Esophagus squamous epithelium (tissue), 5 donors: ENCODE measurements at places on chromosomes 11 and 22.

DNA sequence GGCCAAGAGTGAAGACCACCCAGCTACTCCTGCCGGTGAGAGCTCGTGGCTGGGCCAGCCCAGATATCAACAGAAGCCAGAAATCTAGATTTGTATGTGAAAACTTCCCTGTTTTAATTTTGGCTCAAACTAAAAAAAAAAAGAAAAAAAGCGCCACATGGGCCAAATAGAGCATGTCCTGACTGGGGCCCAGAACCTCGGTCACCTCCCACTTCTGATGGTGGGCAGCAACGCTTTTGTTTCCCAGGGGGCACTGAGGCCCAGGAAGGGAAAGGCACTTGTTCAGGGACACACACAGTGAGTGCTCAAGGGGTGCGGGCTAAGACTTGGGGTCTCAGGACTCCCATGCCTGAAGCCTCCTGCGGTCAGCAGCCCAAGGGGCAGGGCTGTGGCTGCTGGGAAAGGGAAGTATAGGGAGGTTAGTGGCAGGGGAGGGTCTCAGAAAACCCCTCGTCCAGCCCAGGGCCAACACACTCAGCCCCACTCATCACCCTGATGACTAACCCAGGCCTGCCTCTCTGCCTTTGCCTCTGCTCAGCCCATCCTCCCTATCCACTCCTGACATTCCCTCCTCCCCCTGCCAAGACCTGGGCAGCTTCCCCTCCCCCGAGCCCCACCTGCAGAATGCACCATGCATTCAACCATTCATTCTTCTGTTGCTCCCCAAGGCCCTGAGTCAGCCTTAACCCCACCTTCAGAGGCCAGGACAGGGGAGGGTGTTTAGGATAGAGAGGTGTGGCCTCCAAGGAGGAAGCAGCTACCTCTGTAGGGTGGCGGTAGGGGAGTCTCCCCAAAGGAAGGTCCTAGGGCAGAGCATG lies 30.0 kb upstream of the TCF20 start:
- H3K27ac ChIP-seq = peak overlapping the region; percentile 77
- H3K27me3 ChIP-seq = no peaks in the 10 kb centered on the region
- peaks cover 27% of the 10 kb centered on the region for H3K4me1 ChIP-seq
- no peaks in the 10 kb centered on the region for H3K36me3 ChIP-seq
- peak overlapping the region; percentile 40 for H3K4me3 ChIP-seq

- no peak for DNase-seq
- no peaks in the 10 kb centered on the region for H3K36me3 ChIP-seq
- no peak overlapping the region for H3K27ac ChIP-seq
- H3K4me3 ChIP-seq = no peak overlapping the region
- no peaks in the 10 kb centered on the region for H3K27me3 ChIP-seq
Measured at GRCh38 chr22:43377896-43378704, 33.7 kb upstream of the MPPED1 start.

GRCh38 chr22:47168900-47169800 lies 406.7 kb downstream of the TBC1D22A start:
- peaks cover 63% of the 10 kb centered on the region for H3K36me3 ChIP-seq
- no peak overlapping the region for H3K4me3 ChIP-seq
- no peaks in the 10 kb centered on the region for H3K4me1 ChIP-seq
- DNase-seq = no peak
- H3K27ac ChIP-seq = no peak overlapping the region

GRCh38 chr22:44701824-44702478 lies at the start of gene PRR5:
Gene PRR5 (plus strand): TSS chr22:44702204. CDS start chr22:44702475, 271 bp downstream.
- peaks cover 8% of the 10 kb centered on the region for H3K36me3 ChIP-seq
- peak within 1 kb of the TSS; percentile 74 for H3K27ac ChIP-seq
- no peaks in the 10 kb centered on the region for H3K27me3 ChIP-seq

DNA sequence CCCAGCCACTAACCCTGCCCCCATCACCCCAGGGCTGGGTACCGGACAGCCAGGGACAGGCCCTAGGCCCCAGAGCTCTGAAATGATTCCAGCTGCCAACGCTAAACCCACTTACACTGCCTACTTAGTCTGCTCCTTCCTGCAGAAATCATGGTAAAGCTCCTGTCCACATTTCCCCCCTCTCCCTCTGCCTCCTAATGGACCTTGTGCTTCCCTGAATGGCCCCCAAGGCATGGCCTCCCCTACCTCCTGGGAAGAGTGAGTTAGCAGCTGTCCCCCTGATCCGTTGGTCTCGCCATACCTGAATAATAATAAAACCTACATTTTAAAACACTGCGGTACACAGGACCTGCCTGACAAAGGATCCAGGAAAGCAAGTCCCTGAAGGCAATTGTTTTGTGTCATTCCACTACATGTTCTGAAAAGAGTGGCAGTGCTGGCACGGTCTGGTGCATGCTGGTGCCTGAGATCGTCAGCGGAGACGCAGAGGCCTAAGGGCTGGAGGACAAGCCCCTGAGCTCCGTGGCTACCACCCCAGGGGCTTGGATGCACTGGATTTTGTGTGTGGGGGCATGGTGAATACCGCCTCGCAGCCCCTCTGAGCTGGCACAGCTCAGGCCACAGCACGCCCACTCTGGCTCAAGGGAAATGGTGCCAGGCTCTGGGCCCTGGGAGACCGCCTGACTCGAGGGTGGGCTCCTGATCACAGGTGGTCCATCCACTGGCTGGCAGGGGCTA lies 186.3 kb downstream of the CTTN start:
- H3K4me1 ChIP-seq = no peaks in the 10 kb centered on the region
- no peak for DNase-seq
- no peak overlapping the region for H3K4me3 ChIP-seq
- H3K27me3 ChIP-seq = no peaks in the 10 kb centered on the region

DNA sequence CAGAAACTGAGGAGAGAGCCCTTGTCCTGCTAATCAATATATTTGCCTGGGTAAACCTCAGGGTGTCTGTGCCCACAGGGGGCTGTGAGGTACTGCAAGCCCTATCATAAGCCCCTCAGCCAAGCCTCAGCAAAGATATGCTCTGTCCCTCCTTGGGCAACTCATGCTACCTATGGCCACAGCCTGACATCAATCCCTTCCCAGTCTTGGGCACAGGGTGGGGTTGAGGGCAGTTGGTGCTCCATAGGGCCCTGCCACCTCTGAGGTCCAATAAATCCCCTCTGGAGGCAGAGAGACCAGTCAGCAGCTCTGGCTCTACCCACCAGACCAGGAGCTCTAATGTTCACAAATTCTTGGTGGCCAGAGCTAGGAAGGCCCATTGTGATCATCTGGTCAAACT lies 23.8 kb downstream of the TPBGL start:
- no peaks in the 10 kb centered on the region for H3K27me3 ChIP-seq
- no peak overlapping the region for H3K4me3 ChIP-seq
- H3K27ac ChIP-seq = peak overlapping the region; percentile 60
- H3K36me3 ChIP-seq = no peaks in the 10 kb centered on the region

DNA sequence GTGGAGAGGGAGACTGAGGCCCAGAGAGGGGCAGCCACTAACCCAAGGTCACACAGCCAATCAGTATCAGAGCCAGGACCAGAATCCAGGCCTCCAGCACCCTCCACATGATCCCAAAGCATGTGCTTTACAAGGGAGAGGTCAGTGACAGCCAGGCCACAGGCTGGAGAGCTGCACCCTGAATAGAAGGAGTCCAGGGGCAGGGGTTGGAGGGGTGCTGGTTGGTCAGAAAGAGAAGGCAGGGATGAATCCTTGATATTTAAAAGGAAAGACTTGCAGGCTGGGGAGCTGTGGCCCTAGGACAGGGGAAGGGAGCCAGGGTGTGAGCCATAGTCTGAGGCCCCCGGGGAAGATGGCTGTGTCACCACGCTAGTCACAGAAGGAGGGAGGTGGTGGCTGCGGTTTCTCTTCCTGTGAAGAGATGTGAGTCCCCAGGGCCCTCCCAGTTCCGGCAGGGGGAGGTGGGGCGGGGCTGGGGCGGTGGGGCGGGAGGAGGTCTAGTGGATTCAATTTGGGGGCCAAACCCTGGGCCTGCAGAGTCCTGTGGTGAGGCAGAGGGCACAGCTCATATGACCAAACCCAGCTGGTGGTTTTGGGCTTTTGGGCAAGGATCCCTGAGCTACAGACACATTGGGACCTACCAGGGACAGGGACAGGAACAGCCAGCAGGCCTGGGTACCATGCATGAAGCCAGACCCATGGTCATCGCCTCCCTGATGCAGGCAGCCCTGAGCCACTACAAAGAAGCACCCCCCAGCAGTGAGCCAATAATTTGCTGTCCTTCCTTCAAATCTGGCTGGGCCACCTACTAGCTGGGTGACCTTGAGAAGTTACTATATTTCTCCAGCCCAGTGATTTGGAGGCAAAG lies 14.0 kb downstream of the RAC2 start:
- H3K27ac ChIP-seq = peak overlapping the region; percentile 74
- H3K4me1 ChIP-seq = peaks cover 13% of the 10 kb centered on the region
- H3K4me3 ChIP-seq = no peak overlapping the region
- no peaks in the 10 kb centered on the region for H3K36me3 ChIP-seq
- DNase-seq = no peak

DNA sequence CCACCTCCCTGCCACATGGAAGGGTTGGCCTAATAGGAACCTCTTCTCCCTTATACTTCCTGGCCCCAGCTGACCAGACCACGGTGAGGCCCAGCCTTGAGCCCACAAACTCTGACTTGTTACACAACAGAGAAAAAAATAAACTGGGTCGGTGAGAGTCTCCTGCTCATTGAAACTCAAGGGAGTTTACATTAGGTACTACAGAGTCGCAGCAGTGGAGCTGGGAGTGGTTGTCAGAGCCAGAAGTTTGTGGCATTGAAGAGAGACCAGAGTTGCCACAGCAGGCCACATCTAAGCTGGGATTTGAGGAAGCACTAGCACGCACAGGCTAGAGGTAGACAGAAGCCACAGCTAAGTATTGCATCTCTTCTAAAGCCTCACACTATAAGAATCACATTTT lies 296.2 kb downstream of the DDX10 start:
- H3K4me3 ChIP-seq = no peak overlapping the region
- DNase-seq = no peak
- no peaks in the 10 kb centered on the region for H3K36me3 ChIP-seq

- peaks cover 7% of the 10 kb centered on the region for H3K36me3 ChIP-seq
- H3K27ac ChIP-seq = no peak overlapping the region
- DNase-seq = no peak
- no peak overlapping the region for H3K4me3 ChIP-seq
- peaks cover 82% of the 10 kb centered on the region for H3K4me1 ChIP-seq
- no peaks in the 10 kb centered on the region for H3K27me3 ChIP-seq
Measured at GRCh38 chr11:78798663-78799062, 224.0 kb upstream of the NARS2 start.

- H3K27me3 ChIP-seq = no peaks in the 10 kb centered on the region
- no peak overlapping the region for H3K27ac ChIP-seq
- H3K36me3 ChIP-seq = no peaks in the 10 kb centered on the region
- no peak for DNase-seq
- no peak overlapping the region for H3K4me3 ChIP-seq
Measured at GRCh38 chr11:35407041-35407440, 12.3 kb downstream of the SLC1A2 start.

- DNase-seq = no peak
- no peak overlapping the region for H3K4me3 ChIP-seq
- H3K27me3 ChIP-seq = no peaks in the 10 kb centered on the region
- peaks cover 21% of the 10 kb centered on the region for H3K36me3 ChIP-seq
- H3K4me1 ChIP-seq = no peaks in the 10 kb centered on the region
- no peak overlapping the region for H3K27ac ChIP-seq
Measured at GRCh38 chr22:20792966-20793728, 19.2 kb downstream of the SERPIND1 start.

DNA sequence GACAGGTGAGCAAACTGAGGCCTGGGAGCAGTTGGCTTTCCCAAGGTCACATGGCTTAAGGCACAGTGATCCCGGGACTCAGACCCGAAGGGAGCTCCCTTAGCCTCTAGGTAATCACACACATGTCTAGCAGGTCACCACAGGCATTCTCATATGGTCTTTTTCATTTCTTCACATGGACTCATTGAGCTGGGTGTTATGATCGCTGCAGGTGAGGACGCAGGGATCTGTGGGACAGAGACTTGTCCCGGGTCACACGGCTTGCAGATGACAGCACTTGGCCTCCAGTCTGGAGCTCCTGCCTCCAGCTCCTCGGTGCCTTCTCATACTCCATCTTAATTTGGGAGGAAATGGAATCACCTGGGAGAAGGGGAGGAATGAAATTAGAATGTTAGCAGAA lies 23.6 kb upstream of the CACNG2 start:
- H3K4me1 ChIP-seq = no peaks in the 10 kb centered on the region
- H3K36me3 ChIP-seq = no peaks in the 10 kb centered on the region
- no peak for DNase-seq
- no peaks in the 10 kb centered on the region for H3K27me3 ChIP-seq

- no peaks in the 10 kb centered on the region for H3K36me3 ChIP-seq
- no peak overlapping the region for H3K4me3 ChIP-seq
- H3K4me1 ChIP-seq = no peaks in the 10 kb centered on the region
Measured at GRCh38 chr11:102295045-102295444, 22.2 kb upstream of the BIRC3 start.

DNA sequence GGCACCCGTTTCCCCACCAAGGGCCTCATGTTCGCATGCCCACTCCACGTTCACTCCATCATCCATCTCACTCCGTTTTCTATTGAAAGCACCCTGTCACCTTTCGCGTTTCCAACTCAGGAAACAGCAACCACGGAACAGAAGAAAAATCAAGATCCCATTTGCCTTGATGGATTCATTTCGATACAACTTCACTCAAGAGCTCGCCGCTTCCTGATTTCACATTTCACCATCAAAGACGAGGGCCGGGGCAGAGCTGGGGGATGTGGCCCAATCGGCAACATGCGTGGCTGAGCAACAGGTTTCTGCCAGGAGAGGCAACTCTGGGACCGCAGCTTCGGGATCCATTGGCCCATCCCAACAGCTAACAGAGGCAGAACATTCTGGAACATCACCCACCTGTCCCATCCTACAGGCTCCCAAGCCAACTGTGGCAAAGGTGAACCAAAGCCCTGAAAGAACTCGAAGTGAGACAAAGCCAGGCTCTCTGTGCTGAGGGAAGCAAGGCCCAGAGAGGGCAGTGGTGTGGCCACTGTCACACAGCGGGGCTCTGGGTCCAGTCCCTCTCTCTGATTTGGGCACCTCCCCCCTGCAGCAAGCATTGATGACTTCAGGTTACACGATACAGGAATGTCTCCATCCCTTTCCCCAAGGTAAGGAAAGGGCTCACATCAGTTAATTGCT lies 36.2 kb upstream of the CD5 start:
- DNase-seq = no peak
- H3K27me3 ChIP-seq = no peaks in the 10 kb centered on the region
- no peaks in the 10 kb centered on the region for H3K36me3 ChIP-seq
- no peak overlapping the region for H3K27ac ChIP-seq

DNA sequence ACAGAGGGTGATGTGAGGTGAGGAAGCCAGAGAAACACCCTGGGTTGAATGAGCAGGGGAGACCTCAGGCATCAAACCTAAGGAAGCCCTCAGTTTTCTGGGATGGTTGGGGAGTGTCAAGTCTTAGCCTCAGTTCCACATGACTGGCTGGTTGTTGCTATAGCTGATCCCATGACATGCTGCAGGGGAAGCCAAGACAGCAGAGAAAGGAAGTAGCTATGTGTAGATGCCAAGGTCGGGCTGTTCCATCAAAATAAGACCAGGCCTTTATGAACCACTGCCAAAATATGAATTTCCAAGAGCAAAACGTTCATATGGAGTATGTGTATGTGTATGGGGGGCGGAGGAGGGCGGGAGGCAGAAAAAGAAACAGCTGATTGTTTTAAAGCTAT lies 11.6 kb downstream of the CD59 start:
- H3K27me3 ChIP-seq = no peaks in the 10 kb centered on the region
- H3K4me3 ChIP-seq = no peak overlapping the region
- peaks cover 30% of the 10 kb centered on the region for H3K4me1 ChIP-seq

- peak overlapping the region; percentile 94 for H3K4me3 ChIP-seq
- H3K36me3 ChIP-seq = peaks cover 12% of the 10 kb centered on the region
- H3K4me1 ChIP-seq = peaks cover 21% of the 10 kb centered on the region
- DNase-seq = no peak
- H3K27ac ChIP-seq = peak overlapping the region; percentile 94
Measured at GRCh38 chr11:64918017-64918416, 1.0 kb upstream of the ATG2A start.
